ENCODE measurements at places on chromosomes 1 and 21.

GRCh38 chr1:235277709-235278108, 50.3 kb downstream of the ARID4B start:
- no peak for DNase-seq

- no peak for DNase-seq
Measured at GRCh38 chr1:50710099-50710498, 250.0 kb downstream of the FAF1 start.

DNA sequence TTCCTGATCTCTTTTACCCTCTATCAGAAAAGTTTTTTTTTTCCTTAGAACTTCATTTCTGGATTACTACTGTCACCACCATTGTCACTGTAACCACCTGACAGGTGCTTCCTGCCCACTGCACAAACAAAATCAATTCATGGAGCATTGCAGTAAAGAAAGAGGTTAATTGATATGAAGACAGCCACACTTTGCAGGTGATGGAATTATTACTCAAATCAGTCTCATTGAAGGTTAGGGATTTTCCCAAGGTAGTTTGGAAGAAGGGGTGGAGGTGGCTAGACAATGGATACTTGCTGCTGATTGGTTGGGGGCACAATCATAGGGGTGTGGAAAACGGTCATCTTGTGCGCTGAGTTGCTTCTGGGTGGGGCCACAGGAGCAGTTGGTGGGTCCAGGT, 230.8 kb upstream of the CACYBP start:
- no peak for DNase-seq

DNA sequence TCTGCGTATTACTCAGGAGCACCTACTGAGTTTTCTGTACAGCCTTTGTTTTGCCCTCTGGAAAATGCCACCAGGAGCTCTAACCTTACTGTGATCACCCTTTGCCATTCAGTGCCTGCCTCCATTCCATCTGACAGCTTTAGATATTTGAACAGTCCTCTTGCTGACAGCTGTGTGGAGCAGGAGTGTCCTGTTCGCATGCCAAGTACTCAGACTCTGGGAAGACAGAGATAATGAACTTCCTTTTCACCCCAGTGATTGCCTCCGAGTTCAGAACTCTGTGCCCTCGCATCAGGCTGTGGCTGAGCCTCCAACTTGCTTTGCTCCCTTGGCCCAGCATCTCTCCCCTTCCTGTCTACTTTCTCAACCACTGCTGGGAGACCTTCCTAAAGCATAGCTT, 74.0 kb downstream of the CACNA1E start:
- DNase-seq, result no peak

- no peak for DNase-seq
Measured at GRCh38 chr1:239879321-239880170, 212.1 kb upstream of the FMN2 start.

DNA sequence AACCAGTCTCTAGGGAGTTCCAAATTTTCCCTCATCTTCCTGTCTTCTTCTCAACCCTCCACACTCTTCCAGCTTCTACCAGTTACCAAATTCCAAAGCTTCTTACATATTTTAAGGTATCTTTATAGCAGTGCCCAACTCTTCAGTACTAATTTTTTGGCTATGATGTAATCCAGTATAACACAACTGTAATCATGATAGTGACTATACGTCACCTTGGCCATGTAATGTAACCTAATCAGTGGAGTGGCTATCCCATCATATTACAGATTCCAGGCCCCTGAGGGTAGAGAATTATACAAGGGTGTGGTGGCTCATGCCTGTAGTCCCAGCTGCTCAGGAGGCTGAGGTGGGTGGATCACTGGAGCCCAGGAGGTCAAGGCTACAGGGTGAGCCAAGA, 143.2 kb downstream of the CLEC20A start:
- DNase-seq, result no peak
